ENCODE measurements at places on chromosomes 6 and 20. TPM values are rescaled to one million over a fixed set of nuclear protein-coding genes. Genes with fewer than 3 reads are reported as not detected.
A peak's percentile ranks its signal among the peaks of the same experiment; 100 is the strongest.

DNA sequence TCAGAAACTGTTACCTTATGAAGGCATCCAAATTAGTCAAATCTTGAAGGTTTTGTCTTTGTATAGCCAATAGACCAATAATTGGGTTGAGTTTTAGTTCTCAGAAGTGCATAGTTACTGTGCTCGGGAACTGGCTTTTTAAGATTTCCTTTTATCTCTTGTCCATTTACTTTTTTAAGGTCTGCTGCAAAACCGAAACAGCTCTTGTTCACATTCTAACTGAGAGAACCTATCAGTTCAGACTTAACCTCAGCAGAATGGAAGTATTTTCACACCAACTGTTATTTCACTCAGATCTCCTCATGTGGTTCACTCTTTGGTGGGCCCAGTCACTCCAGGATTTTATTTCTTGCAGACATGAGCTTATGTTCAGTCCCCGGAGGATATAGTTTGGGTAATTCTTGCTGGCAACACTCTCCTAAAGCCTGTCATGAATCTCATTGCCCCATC, 55.5 kb downstream of the TPBG start:
- DNase-seq: no peak

DNA sequence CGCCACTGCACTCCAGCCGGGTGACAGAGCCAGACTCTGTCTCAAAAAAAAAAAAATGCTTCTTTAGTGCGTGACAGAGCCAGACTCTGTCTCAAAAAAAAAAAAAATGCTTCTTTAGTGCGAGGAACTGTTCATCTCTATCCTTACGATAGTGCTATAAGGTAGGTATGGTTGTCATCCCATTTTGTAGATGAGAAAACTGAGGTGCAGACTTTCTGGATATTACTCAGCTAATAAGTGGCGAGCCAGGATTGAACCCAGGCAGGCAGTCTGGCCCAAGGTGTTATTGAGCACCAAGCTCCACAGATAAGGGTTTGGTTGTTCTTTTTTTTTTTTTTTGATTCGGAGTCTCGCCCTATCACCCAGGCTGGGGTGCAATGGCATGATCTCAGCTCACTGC, 11.9 kb downstream of the MEA1 start:
- no peak for DNase-seq

DNA sequence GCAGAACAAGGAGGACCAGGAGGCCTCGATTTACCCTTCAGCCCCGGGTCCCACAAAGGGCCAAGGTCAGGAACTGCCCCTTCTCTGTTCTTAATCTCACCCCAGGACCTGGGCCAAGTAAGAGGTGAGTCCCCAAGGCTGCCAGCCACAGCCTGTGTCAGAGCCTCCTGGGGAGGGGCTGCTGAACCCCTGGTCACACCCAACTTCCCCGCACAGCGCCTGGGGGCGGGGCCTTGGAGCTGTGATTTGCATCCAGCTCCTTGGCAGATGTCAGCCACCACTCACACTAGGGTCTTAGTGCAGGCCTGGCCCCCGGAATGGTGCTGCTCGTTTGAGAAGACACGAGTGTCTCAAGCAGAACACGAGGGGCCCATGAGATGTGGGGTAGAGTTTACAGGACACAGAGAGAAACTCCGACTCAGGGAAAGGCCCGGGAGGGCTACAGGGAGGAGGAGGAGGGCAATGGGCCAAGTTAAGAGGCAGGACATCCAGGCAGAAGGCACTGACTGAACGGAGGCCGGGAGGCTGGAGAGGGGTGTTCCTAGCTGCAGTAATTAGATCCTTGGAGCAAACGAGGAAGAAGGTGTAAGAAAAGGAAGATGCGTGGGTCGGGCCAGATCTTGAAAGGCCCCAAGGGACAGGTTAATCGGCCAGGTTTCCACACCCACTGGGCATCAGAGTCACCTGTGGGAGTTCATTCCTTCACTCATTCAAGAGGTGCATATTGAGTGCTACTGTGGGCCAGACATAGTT, 26.9 kb downstream of the ZBP1 start:
- no peak for DNase-seq

DNA sequence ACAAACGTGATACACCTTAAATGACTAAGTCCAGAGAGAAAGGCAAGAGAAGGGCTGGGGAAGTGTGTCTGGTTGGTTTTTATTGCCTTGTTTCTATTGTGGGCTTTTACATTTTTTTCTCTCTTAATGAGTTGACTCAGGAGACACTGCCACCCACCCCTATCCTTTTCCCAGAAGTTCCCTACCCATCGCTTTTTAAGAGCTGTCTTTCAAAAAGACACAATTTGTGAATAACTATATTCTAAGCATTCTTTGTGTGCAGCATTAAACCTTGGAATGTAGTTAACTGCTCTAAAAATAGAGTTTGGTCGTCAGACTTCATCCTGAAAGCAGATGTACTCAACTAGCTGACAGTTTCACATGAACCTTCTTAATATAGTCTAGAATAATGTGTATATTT, 174.9 kb downstream of the ISM1 start:
- DNase-seq: peak; percentile 11

GRCh38 chr20:37807471-37808232, 95.3 kb upstream of the VSTM2L start:
- no peak for DNase-seq

GRCh38 chr6:15351631-15352030, 105.8 kb downstream of the JARID2 start:
- no peak for DNase-seq

DNA sequence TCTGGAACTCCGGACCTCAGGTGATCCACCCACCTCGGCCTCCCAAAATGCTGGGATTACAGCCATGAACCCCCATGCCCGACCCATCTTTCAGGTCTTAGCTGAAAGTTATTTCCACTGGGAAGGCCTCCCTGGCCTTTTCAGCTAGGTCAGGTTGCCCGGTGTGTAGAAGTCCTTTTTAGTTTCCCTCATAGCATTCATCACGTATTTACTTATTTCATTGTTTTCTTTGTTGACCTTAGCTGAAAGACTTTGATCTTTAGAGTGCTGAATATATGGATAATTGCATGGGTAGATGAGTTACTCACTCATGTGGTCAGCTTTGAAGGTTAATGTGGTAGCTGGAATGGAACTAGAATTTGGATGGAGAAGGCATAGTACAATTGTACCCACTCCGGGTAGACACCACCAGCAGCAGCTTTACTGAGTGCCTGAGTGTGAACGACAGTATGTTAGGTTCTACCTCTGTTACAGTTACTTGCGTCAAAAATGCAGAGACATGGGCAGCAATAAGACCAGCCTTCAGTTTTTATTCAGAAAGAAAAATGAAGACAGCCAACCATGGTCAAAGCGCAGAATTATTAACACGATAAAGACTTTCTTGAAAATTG, 9.1 kb downstream of the KIZ start:
- DNase-seq: no peak

- no peak for DNase-seq
Measured at GRCh38 chr20:1417273-1417672, 24.4 kb upstream of the FKBP1A start.

DNA sequence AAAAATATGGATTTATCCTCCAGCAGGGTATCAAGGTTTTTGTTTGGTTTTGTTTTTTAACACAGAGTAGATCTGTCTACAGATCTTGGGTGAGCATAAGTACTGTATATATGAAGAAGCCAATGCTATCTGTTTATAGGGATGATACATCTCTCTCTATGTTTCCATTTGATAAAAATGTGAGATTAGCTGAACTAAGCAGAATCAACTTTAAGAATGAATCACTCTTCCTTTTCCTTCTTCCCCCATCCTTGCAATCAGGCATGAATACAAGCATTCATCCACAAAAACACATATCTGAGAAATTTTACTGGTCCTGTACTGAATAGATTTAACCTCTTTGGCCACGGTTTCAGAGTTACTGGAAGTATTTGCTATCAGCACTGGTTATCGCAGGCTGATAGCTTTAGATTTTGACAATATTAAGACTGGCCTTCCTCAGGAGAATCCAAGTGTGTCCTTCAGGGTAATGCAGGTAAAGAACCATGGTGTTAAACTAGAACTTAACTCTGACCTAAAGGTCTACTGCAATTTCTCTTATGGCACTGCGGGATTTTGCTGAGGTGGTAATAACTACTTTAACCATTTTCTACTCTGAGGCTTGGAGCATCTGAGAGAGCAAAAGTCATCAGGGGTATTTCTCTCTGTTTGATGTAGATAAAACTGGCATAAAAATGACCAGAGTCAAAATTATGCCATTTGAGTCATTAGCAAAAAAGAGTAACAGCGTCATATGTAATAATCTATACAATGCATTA, 1.5 kb downstream of the SNAP25 start:
- DNase-seq: no peak

DNA sequence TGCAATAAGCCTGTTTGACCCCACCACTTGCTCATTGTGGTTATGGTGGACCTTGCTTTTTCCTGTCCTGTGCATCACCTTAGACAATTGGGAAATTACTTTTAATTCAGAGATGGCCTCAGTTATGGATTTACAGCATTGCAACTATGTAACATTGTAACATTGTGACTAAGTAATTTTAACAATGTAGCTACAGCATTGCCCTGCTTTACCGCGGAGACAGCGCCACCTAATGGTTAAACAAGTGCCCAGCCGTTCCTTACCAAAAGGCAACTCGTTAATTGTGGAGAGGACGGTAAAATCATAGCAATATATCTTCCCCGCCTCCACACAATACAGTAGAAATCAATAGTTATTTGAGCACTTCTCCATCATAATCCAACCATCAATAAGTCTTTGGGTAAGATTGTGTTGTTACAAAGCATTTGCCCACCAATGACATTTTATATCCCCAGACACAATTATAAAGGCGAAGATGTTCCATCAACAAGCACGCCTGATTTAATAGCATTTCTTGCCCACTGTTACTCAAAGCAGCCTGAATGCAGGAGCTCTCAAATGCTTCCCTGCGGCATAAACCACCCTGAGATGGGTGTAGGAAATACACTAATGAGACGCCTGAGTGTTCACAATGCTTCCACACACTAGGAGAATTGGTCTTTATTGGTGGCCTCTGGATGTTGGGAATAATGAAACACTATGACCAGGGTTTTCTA, 93.7 kb downstream of the PROKR2 start:
- DNase-seq: peak; percentile 43

RAB44 gene
- total RNA-seq: 0.62 TPM

MAPK13 gene
- 12.2 TPM for total RNA-seq

ID4 gene
- total RNA-seq: 15.8 TPM

HLA-DQA1 gene
- not detected for total RNA-seq

TRPC4AP gene
- 64.0 TPM for total RNA-seq

TFEB gene
- 30.7 TPM for total RNA-seq

GSTA2 gene
- total RNA-seq: not detected
